ENCODE measurements at places on chromosomes 5 and 9. TPM values are rescaled to one million over a fixed set of nuclear protein-coding genes. Genes with fewer than 3 reads are reported as not detected.

PDZD2 gene
- total RNA-seq, result 23.3 TPM

GRCh38 chr9:72289401-72289800 is 75.6 kb downstream of the ZFAND5 start:
- no peak overlapping the region for H3K27ac ChIP-seq
- peaks cover 15% of the 10 kb centered on the region for H3K36me3 ChIP-seq
- H3K27me3 ChIP-seq, result no peaks in the 10 kb centered on the region
- H3K4me3 ChIP-seq, result no peak overlapping the region
- no peaks in the 10 kb centered on the region for H3K4me1 ChIP-seq
- DNase-seq, result no peak

LNPEP gene
- 9.3 TPM for total RNA-seq

SV2C gene
- 17.8 TPM for total RNA-seq

CA9 gene
- not detected for total RNA-seq

- DNase-seq, result no peak
- no peak overlapping the region for H3K27ac ChIP-seq
- no peaks in the 10 kb centered on the region for H3K4me1 ChIP-seq
- H3K27me3 ChIP-seq, result no peaks in the 10 kb centered on the region
- H3K36me3 ChIP-seq, result no peaks in the 10 kb centered on the region
- H3K4me3 ChIP-seq, result no peak overlapping the region
Observed at GRCh38 chr9:14508884-14509283, 184.3 kb downstream of the ZDHHC21 start.

DNA sequence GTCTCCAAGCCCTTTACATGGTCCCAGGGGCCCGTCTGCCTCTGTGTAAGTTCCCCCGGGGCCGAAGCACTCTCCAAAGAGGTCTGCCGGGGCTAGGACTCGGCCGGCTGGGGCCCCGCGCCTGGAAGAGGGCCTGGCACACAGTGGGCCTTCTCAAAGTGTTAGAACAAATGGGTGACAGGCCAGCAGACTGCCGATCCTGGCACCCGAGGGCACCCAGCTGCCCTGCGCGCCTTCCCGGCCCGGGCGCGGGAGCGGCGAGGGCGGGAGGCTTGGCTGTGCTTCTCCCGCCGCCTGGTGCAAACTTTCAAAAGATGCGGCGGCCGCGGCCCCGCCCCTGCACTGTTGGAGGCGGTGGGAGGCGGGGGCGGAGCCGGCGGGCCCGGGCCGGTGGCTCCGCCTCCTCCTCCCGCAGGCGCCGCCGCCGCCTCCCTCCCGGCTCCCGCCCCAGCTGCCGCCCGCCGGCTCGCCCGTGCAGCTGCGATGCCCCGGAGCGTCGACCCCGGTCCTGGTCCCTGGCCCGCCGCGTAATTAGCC is at the start of gene NEURL1B:
Gene NEURL1B (plus strand): TSS at position 442 of the 537 bp plus-strand sequence. CDS start 144 bp downstream, outside the sequence.
- peaks cover 13% of the 10 kb centered on the region for H3K27me3 ChIP-seq
- peak within 1 kb of the TSS; percentile 54 for H3K4me3 ChIP-seq
- peaks cover 8% of the 10 kb centered on the region for H3K4me1 ChIP-seq

DNA sequence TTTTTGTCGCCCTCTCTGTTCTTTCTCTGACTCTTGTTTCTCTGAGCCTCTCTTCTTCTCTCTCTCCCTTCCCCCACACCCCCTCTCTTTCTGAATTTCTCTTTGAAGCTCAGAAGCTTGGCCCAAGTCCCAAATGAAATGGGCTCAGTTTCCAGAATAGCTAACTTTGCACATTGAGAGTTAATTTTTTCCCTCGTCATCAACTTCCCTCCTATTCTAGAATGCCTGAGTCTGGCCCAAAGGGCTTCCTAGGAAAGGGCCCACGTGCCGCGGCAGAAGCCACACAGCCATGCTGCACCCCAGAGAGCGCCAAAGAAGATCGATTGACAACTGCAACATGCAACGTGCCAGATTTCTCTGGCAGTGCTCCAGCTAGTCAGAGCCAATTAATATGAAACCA is 588.8 kb upstream of the KLF4 start:
- H3K36me3 ChIP-seq, result no peaks in the 10 kb centered on the region
- DNase-seq, result no peak
- no peak overlapping the region for H3K4me3 ChIP-seq
- H3K27me3 ChIP-seq, result peaks cover 7% of the 10 kb centered on the region

PCDHGB3 gene
- total RNA-seq, result 6.2 TPM

DNA sequence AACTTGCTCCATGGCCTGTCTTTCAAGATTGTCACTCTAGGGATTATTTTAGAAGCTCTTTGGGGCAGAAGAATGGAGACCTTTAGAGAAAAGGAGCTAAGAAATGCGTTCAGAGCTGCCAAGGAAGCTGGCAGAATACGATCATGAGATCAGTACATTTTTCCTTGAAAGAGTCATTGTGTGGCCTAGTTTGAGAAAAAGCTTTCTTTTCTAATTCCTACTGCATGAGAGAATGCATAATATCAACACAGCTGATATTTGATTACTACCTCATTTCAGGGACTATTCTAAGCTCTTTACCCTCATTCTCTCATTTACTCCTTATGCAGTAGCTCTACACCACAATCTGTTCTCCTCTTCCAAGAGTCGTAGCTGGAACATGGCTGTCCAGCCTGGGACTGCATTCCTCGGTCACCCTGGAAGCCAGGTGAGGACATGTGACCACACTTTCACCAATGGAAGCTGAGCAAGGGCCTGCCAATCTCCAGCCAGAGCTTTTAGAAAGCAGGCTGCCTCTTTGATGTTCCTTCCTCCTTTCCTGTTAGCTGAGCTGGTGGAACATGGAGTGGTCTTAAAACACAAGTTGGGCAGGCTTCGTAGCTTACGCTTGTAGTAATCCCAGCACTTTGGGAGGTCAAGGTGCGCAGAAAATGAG is 99.3 kb upstream of the LHFPL2 start:
- peaks cover 5% of the 10 kb centered on the region for H3K27me3 ChIP-seq
- no peaks in the 10 kb centered on the region for H3K36me3 ChIP-seq
- peaks cover 6% of the 10 kb centered on the region for H3K4me1 ChIP-seq
- no peak for DNase-seq

DNA sequence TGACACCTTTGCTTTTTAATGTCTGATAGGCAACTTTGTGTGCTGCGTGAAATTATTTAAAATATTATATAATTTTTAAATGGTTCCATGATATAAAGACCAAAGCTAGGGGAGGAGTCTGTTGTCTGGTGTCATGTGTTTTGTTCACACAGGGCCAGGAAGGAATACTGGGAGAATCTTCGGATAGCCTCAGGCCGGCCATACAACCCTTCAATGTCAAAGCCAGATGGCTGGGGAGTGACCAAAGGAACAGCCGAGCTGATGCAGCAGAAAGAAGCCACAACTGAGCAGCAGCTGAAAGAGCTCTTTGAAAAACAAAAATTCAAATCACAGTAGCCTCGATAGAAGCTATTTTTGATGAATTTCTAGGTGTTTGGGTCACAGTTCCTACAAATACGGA is 19.2 kb downstream of the BHMT start:
- peak overlapping the region; percentile 95 for H3K27ac ChIP-seq
- peak; percentile 57 for DNase-seq
- H3K27me3 ChIP-seq, result no peaks in the 10 kb centered on the region
- peak overlapping the region; percentile 23 for H3K4me3 ChIP-seq
- H3K4me1 ChIP-seq, result peaks cover 38% of the 10 kb centered on the region

DNA sequence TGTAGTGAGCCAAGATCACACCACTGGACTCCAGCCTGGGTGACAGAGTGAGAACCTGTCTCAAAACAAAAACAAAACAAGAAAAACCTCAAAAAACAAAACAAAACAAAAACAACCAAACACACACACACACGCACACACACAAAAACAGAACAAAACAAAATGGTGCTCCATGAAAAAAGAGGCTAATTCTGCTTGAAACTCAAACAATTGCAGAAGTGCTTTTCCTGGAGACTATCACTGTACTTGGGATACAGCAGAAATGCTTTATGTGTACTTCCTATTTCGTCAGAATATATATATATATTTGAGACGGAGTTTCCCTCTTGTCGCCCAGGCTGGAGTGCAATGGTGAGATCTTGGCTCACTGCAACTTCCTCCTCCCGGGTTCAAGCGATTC is 49.9 kb upstream of the HSPA9 start:
- H3K27ac ChIP-seq, result no peak overlapping the region
- no peak overlapping the region for H3K4me3 ChIP-seq
- H3K4me1 ChIP-seq, result no peaks in the 10 kb centered on the region

KDM3B gene
- total RNA-seq, result 98.5 TPM

DNA sequence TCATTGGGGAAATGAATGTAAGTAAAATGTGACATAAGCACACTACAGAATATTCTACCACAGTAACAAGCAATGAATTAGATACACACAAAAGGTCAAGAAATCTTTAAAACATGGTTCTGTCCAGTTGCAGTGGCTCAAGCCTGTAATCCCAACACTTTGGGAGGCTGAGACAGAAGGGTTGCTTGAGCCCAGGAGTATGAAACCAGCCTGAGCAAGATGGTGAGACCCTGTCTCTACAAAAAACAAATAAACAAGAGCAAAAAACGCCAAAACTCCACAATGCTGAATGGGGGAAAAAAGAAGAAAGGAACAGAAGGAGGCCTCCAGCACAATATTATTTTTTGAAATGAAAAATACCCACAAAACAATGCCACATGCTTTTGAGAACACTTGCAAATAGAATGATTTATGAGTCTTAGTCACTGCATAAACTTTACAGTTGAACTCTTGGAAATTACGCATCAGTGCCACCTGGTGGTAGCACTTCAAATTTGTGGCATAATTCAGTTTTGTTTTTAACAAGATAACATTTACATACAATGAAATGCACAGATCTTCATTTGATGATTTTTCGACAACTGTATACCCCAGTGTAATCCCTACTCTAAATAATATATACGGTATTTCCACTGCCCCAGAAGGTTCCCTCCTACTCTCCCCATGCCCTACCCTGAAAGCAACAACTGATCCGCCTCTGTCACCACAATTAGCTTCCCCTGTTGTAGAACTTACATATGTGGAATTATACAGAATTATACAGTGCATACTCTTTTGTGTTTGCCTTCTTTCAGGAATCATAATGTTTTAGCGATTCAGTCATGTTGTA is 14.4 kb upstream of the SPINK4 start:
- H3K4me3 ChIP-seq, result no peak overlapping the region
- H3K27ac ChIP-seq, result no peak overlapping the region
- H3K36me3 ChIP-seq, result no peaks in the 10 kb centered on the region
- no peaks in the 10 kb centered on the region for H3K4me1 ChIP-seq
- H3K27me3 ChIP-seq, result peaks cover 5% of the 10 kb centered on the region
- peak; percentile 45 for DNase-seq

GRCh38 chr5:44189255-44189654 is 200.0 kb downstream of the FGF10 start:
- DNase-seq, result no peak
- no peaks in the 10 kb centered on the region for H3K4me1 ChIP-seq
- no peaks in the 10 kb centered on the region for H3K27me3 ChIP-seq
- H3K27ac ChIP-seq, result no peak overlapping the region
- no peak overlapping the region for H3K4me3 ChIP-seq

CD180 gene
- total RNA-seq, result not detected

PALM2AKAP2 gene
- 1.0 TPM for total RNA-seq

C1QTNF2 gene
- 1.0 TPM for total RNA-seq

DNA sequence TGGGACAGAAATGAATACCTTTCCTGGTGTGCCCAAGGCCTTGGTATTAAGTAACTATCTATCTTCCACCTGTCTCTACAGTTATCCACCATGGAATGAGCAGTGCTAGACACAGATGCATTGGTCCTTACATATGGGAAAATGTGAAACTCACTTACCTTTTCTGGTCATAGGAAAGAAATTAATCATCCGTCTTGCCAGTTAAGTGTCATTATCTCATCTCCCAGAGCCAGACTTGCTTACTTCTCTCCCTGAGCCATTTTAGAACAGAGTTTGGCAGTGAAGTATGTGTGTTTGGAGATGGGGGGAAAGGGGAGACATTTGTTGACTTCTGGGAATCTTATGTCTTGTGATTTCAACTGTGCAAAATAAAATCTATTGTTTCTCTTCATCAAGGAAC is 1211.0 kb upstream of the CDH6 start:
- DNase-seq, result no peak
- H3K27me3 ChIP-seq, result no peaks in the 10 kb centered on the region
- H3K4me3 ChIP-seq, result no peak overlapping the region
- peaks cover 23% of the 10 kb centered on the region for H3K4me1 ChIP-seq

MAP1B gene
- 2,530 TPM for total RNA-seq

DNA sequence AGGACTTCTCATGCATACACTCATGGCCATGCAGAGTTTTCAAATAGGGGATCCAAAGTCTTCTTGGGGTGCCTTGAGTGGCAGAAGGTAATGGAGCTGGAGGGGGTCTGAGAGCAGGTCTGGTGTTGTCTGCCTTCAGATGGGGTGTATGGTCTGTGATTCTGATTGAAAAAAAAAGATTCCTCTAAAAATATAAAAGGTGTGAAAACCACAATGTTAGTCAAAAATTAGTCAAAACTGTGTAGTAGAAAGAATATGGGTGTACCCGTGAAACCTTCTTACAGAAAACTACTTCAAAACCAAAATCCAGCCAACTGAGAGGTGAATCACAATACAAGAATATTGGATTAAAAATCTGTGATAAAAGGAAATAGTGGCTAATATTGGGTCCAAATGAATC is 20.1 kb downstream of the DOCK2 start:
- H3K27ac ChIP-seq, result no peak overlapping the region
- no peaks in the 10 kb centered on the region for H3K36me3 ChIP-seq
- H3K4me3 ChIP-seq, result no peak overlapping the region
- no peak for DNase-seq

GRCh38 chr9:20570087-20570486 is 52.2 kb downstream of the MLLT3 start:
- H3K4me3 ChIP-seq, result no peak overlapping the region
- H3K4me1 ChIP-seq, result no peaks in the 10 kb centered on the region
- peaks cover 5% of the 10 kb centered on the region for H3K36me3 ChIP-seq
- H3K27ac ChIP-seq, result no peak overlapping the region
- H3K27me3 ChIP-seq, result no peaks in the 10 kb centered on the region

SAXO1 gene
- total RNA-seq, result 0.37 TPM

GRCh38 chr5:14242871-14243383 is 99.8 kb downstream of the TRIO start:
- H3K4me3 ChIP-seq, result no peak overlapping the region
- peak overlapping the region; percentile 88 for H3K27ac ChIP-seq
- peaks cover 71% of the 10 kb centered on the region for H3K4me1 ChIP-seq
- no peak for DNase-seq
- peaks cover 6% of the 10 kb centered on the region for H3K27me3 ChIP-seq

GRCh38 chr5:138463419-138464007 is 1.8 kb upstream of the EGR1 start:
- H3K4me3 ChIP-seq, result peak overlapping the region; percentile 85
- H3K27me3 ChIP-seq, result peaks cover 15% of the 10 kb centered on the region
- peak; percentile 49 for DNase-seq
- peaks cover 11% of the 10 kb centered on the region for H3K4me1 ChIP-seq
- peak overlapping the region; percentile 90 for H3K27ac ChIP-seq
- peaks cover 5% of the 10 kb centered on the region for H3K36me3 ChIP-seq

- H3K27ac ChIP-seq, result no peak overlapping the region
- H3K36me3 ChIP-seq, result no peaks in the 10 kb centered on the region
- no peaks in the 10 kb centered on the region for H3K27me3 ChIP-seq
- no peak overlapping the region for H3K4me3 ChIP-seq
- no peak for DNase-seq
Observed at GRCh38 chr5:106127341-106127781, 1543.4 kb downstream of the EFNA5 start.

DNA sequence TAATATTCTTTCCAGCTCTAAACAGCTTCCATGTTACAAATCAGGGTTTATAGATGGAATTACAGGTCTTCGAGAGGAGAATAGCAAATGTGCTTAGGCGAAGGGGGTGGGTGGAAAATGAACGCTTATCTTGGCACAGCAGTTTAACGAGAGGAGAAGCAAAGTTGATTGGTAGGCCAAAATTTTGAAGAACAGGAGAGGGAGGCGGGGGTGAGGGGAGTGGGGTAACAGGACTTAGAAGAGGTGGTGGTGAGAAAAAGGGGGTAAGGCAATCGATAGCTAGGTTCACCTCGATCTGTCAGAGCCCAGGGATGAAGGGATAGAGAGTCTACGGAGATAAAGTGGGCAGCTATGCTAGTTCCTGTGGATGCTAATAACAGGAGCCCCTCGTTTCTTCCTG is 764 bp downstream of the ANKRA2 start:
- H3K4me1 ChIP-seq, result peaks cover 8% of the 10 kb centered on the region
- peaks cover 4% of the 10 kb centered on the region for H3K36me3 ChIP-seq
- peaks cover 5% of the 10 kb centered on the region for H3K27me3 ChIP-seq
- no peak for DNase-seq
- H3K4me3 ChIP-seq, result peak overlapping the region; percentile 93
